ENCODE measurements at places on chromosomes 4 and X.

DNA sequence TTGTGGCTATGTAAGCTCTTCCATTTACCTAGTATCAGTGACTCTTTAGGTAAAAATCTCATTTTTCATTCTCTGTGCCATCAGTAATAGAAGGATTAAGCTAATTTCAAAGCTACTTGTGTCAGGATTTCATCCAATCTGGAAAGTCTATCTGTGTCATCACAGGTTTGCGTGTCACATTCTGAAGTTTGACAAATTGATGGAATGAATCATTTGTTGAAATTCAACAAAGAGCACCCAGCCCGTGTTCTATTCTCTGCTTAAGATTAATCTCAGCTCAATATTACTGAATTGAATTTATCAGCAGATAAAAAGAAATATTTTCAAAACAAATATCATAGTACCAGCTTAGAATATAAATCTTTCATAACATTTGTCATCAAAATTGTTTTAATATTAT, 35.8 kb downstream of the LANCL3 start:
- no peak for DNase-seq

GRCh38 chrX:151030845-151031244, 47.7 kb downstream of the HMGB3 start:
- no peak for DNase-seq

DNA sequence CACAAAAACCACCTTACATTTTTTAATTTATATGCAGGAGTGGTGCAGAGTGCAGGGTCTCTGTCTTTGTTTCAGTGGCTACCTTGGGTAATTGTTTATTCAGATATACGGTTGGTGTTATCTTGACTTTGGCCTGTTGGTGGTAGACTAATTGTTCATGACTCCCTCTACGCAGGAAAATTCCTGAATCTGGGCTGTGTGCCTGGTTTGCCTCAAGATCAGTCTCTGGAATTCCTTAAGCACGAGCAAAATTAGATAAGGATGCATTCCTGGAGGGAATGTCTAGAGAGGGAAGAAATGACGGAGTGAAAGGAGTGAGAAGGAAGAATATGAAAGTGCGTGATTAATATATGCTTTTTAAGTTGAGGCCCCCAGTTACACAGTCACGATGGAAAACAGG, 576.9 kb upstream of the PCDH10 start:
- peak; percentile 80 for DNase-seq

DNA sequence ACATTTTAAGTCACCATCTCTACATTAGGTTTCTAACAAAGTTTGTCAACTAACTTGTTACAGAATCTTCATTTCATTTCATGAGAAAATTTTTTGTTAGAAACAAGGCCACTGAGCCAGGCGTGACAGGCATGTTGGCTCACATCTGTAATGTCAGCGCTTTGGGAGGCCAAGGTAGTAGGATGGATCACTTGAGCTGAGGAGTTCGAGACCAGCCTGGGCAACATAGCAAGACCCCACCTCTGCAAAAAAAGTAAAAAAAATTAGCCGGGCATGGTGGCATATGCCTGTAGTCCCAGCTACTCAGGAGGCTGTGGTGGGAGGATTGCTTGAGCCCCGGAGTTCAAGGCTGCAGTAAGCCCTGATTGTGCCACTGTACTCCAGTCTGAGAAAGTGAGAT, 32.3 kb downstream of the FAT1 start:
- DNase-seq: no peak

- DNase-seq: no peak
Measured at GRCh38 chr4:89549907-89550306, 242.3 kb upstream of the GPRIN3 start.

DNA sequence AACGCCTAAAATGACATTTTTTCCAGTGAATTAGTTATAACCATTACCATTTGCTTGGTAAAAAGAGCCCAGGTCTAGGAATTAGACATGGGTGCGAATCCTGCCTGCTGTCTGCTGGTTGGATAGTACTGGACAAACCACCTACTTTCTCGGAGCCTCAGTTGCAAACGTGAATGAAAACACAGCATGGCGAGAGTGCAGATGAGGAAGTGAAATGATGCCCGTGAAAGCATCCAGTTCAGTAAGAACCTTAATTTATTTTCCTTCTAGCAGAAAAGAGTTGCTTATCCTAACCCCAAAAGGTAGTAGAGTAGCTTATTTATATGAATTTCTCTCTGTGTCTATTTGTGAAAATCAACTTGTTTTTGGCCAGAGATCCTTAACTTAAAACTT, 171.4 kb upstream of the GALNT7 start:
- DNase-seq: no peak

GRCh38 chr4:123972031-123972430, 575.4 kb downstream of the SPRY1 start:
- no peak for DNase-seq

- no peak for DNase-seq
Measured at GRCh38 chr4:24237709-24238108, 346.6 kb downstream of the DHX15 start.

- peak; percentile 28 for DNase-seq
Measured at GRCh38 chr4:78951862-78952472, 12.7 kb upstream of the PAQR3 start.

GRCh38 chrX:71492231-71493065, 40.5 kb upstream of the OGT start:
- peak; percentile 13 for DNase-seq

DNA sequence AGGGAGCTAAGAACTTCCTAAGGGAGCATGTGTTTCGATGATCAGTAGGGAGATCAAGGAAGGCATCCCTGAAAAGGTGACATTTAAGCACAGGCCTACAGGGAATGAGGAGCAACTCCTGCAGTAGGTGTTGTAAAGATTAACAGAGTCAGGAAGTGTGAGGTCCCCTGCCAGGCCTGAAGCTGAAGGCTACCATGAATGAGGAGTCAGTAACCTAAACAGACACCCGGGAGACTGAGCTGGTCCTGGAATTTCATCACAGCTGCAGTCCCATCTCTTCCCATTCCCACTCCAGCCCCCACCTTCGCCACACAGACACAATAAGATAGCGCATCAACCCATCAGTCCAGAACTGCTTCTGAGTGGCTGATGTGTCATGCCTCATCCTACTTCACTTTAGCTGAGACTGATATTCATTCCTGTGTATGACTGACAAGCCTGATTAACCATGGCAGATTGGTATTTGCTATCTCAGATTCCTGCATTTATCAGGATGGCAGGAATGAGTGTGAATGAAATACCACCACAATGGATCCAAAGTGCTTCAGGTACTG, 27.0 kb upstream of the EFNB1 start:
- DNase-seq: no peak

GRCh38 chr4:763922-764321, 58.3 kb downstream of the PCGF3 start:
- no peak for DNase-seq

DNA sequence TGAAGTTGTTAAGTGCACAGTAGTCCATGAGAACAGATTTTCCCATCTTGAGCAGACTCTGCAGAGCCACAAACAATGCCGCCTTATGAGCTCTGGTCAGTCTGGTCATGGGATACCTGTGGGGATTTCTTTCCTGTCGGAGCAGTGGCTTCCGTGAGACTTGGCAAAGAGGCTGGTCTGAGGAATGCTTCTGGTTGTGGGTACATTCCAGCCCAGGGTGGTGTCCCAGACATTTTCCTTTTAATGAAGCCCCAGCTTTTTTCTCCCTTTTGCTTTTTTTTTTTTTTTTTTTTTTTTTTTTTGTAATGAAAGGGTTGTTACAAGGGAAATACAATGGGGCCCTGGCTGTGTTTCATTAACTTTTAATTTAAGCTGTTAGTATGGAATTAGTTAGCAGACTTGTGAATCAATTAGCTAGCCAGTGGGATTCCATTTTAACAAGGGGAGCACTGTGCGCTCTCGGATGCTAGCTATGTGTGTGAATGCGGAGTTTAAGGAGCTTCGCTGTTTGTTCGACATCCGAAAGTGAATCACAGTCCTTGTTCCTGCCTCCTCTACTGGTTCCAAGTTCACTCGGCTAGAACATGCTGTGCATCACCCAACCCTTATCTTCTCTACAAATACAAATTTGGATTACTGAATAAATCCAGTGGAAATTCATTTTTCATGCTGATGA, 225.1 kb downstream of the CBR4 start:
- DNase-seq: peak; percentile 76

DNA sequence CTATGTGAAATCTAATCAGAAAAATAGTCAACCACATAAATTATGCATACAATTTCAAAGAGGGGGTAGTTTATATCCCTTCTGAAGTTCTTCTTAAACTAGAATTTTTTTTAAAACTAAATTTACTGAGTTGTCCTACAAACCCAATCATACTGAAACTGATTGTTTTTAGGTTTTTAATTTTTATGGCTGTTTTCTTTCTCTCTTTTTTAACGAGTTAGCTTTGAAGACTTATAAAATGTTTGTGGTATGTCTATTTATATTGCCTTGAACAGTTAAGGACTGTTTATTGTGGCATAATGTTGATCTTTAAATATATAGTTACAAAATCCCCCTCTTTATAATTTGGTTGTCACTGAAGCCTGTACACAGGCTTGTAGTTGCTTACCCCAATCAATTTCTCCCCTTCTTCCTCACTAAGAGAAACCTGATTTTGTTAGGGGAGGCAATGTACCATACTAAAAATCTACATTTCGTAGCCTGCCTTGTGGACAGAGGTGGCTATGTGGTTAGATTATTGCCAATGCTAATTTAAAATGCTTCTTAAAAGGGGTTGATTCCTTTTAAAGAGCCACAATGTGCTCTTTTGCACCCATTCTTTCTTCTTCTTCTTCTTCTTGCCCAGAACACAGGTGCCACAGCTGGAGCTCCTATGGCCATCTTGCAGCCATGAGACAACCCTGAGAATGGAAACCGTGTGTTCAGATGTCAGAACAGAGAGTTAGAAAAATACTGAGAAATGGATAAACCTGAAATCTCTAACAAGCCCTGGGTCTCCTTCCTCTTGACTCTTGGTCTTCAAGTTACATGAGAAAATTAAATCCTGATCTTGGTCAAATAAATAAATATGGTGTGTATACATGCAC, 102.7 kb upstream of the ZNF827 start:
- DNase-seq: no peak

GRCh38 chr4:17664755-17665154, 50.3 kb downstream of the MED28 start:
- DNase-seq: no peak

DNA sequence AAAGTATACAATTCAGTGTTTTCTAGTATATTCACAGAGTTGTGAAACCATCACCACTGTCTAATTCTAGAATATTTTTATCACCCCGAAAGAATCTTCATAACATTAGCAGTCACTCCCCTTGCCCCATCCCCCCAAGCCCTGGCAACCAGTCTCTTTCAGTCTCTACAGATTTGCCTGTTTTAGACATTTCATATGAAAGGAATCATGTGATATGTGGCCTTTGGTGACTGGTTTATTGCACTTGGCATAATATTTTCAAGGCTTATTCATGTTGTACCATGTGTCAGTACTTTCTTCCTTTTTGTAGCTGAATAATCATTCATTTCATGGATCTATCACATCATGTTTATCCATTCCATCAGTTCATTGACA, 371.7 kb downstream of the AFF2 start:
- no peak for DNase-seq

DNA sequence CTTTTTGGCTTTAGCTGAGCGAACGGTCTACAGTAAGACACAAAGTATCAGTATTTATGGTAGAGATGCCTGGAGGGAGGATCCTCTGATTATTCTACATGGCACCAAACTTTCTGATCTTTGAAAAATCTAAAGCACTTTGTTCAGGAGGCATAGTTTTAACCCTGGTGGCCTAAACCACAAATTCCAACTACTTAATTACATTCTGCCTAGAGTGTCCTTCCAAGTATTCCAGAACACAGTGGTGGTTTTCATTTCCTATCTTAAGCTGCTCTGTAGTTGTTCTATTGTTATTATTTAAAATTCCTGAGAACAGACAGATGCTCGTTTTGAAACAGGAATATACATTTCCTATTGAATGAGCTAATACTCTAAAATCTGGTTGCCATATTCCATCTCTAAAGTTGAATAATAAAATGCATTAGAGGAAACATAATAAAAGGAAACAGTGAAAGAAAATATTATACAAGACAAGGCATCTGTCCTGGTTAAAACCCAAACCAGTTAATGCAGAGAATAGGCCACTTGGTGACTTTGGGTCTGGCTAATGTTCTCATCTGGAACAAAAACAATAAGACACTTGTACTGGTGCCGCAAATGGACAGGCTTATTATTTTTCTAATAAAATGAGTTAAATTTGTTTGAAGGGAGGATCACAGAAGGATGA, 657.4 kb downstream of the SPRY1 start:
- DNase-seq: peak; percentile 59

DNA sequence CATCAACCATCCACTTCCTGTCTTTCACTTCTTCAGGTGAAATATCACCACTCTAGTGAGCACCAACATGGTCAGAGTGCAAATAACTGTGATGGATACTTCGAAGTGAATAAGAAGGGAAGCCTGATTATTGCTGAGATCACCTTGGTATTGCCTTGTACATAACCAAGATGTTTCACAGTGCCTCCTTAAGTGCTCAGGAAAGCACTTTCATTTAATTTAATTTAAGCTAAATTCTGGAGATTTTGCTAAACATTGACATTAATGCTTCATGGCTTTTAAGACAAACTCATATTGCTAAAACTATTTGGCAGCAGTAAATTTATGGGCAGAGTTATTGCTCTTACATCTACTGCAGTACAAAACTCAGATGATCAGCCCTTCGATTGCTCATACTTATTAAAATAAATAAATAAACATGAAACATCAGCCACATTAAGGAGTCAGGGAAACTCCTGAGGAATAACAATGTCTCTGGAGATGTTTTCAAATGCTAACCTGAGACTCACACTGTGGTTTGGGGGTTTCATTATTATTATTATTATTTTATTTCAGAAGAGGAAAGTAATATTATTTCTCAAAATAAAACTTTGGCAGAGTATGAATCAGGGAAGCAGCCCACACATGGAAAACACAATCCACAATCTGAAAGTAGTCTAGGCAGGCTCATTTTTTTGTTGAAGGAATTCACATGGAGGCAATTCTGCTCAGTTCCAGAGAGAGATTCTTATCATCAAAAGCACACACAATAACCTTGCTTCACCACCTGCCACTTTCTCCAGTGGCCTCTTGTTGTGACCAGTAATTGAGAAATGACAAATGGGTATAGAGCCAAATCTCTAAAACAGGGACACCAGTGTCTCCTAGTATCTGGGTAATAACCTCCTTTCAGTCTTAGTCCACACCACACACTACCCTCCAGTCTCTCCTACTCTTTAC, 344.2 kb downstream of the MAPK10 start:
- DNase-seq: no peak

DNA sequence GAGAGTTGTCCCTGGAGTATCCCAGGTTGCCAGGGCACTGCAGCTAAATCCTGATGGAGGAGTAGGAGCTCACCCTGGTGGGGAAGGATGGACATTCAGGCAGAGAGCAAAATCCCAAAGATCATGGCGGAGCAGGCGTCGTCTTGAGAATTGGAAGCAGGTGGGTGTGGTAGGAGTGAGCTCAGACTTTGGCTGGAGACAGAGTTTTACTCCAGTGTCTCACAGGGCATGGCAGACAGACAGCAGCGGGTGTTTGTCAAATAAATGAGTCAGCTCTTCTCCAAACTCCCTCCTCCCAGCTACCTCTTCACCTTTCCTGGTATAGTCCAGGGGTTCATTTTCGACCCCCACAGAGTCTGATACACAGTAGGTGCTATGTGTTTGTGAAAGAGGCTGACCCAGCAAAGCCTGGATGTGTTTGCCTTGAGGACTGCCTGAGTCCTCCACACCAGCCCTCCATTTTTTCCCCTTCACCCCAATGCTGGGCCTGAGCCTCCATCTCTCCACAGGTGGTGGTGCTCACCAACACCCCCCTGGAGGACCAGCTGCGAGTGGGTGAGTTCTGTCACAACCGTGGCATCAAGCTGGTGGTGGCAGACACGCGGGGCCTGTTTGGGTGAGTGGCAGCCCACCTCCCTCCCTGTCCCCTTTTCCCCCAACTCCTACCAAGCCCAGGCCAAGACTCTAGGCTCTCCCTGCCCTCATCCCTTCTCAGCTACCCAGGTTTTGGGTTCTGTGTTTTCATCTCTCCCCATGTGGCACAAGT, 6.9 kb downstream of the UBA1 start:
- DNase-seq: no peak
